AML-193 (cell line): ENCODE measurements at places on chromosomes 3 and 15.

GRCh38 chr15:92616621-92617548 is 38.7 kb downstream of the FAM174B start:
- DNase-seq = no peak

DNA sequence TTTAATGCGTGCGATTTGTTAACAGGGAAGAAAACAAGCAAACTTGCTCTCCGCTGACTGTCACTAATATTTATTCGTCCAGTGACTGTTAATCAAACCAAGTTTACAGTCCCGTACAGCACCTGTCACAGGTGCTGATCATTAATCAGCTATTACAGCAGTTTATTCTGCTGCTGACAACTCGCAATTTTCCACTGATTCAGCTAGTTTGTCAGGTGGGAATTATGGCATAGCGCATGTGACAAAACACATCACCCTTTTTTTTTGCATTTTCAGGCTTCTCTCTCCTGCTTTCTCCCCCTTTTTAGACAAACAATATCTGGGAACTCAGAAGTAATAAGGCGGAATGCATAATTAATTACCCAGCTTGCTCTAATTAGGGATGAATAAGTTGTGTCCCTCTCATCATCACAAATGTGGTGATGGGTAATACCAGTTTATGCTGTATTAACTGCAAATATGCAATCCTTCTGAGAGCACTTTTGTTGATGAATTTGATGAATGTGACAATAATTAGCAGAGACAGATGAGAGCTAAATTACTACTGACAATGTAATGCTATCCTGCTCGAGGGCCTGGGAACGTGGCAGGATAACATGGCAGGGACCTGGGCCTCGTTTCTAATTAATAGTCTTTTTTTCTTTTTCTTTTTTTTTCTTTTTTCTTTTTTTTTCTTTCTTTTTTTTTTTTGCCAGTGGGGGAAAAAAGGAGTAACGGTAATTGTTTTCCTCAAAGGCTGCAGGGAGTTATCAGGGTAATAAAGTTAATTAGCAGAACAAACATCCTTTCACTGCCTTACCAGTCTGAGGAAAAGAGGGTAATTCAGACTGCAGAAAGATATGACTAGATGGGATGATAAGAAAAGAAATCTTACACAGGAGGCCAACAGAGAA is 150.3 kb upstream of the SOX2 start:
- DNase-seq = no peak

DNA sequence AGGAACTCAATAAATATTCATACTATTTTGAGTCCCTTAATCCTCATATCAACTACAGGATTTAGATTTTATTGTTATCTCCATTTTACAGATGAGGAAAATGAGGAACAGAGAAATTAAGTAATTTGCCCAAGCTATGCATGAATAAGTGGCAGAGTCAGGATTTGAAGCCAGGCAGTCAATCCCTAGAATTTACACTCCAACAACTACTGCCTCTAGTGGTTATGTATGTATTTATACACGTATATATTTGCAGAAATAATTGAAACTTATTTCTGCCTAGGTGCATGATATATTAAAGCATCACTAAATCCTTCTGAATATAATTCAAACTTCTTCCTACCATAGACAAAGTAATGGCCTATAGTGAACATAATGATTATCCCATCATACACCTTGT is 137.4 kb downstream of the SERPINI1 start:
- DNase-seq = peak; percentile 26

- DNase-seq = no peak
Observed at GRCh38 chr3:172625404-172625803, 85.5 kb downstream of the NCEH1 start.

- no peak for DNase-seq
Observed at GRCh38 chr3:46905213-46905560, 27.7 kb downstream of the PTH1R start.

DNA sequence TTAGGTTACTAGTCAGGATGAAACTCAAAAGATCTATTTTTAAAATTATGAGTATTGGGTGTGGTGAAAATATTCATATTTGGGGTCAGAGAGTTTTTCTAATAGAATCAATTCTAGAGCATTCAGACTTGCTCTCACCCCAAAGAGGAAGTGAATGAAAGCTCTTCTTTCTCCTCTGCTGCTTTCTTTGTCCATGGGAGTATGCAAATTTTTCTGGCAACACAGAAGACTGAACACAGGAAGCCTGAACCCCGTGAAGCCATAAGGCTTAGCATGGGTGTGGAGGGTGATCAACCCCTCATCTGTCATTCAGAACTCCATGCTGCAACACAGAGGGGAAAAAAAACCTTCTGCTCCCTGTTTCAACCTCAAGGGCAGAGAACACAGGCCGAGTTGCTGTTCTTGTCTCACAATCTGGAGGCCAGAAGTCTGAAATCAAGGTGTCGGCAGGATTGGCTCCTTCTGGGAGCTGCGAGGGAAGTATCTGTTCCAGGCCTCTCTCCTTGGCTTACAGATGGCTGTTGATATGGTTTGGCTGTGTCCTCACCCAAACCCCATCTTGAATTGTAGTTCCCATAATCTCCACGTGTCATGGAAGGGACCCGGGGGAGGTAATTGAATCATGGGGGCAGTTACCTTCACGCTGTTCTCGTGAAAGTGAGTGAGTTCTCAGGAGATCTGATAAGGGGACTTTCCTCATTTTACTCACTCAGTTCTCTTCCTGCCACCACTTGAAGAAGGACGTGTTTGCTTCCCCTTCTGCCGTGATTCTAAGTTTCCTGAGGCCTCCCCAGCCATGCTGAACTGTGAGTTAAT is 33.7 kb upstream of the CD47 start:
- DNase-seq = peak; percentile 87

DNA sequence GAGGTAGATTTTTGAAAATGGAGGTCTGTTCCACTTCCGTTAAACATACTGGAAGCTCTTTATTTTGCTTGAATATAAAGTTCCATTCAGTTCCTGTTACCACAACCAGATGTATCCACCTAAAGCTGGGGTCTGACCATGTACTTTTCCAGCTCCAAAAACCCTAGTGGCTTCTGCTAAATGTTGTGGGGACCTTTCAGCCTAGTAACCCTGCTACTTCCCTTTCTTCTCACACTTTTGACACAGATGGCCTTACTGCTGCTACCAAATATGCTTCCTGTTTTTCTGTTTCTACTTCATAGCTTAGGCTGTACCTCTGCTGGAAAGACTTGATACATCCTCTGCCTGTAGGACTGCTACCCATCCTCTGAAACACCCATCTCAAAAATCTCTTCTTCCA is 87.8 kb downstream of the COL6A6 start:
- peak; percentile 61 for DNase-seq

DNA sequence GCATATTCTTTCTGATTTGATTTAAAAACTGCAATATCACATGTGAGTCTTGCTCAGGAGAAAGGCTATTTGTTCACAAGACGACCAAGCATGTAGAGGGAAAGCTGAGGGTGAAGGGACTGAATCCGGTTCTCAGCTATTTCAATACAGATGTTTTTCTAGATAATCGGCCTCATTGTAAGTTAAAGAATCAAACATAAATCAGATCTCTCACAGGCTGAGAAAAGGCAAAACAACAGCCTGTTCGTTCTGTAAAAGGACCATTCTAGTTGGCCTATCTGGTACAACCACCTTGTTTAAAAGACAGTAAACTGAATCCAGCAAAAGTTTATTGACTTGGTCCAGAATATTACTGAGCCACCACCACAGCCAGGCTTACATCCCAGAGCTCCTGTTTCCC is 1045.7 kb upstream of the CFAP20DC start:
- no peak for DNase-seq

- DNase-seq = no peak
Observed at GRCh38 chr3:158506456-158506855, 64.5 kb upstream of the MLF1 start.

- DNase-seq = no peak
Observed at GRCh38 chr3:78048698-78049097, 1008.8 kb downstream of the ROBO2 start.

GRCh38 chr3:184641430-184641829 is 70.4 kb downstream of the MAGEF1 start:
- DNase-seq = no peak

GRCh38 chr3:106208251-106208650 is 339.4 kb upstream of the CBLB start:
- no peak for DNase-seq

GRCh38 chr15:51759557-51760070 is 8.2 kb downstream of the TMOD2 start:
- peak; percentile 75 for DNase-seq

GRCh38 chr3:143979813-143980212 is 8.2 kb downstream of the DIPK2A start:
- DNase-seq = no peak

DNA sequence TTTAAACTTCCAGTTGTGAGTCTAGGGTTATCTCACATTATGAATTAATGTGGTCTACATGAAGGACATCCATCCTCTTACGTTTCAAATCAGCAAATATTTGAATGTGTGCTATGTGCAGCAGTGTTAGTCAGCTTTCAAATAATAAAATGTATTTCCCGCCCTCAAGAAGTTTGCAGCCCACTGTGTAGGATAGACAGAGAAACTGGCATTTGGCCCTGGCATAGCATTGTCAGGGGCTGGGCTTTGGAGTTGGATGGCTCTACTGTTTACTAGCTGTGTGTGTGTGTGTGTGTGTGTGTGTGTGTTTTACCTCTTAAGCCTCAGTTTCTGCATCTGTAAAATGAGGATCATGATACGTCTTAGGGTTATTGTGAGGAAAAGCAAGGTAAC is 400.5 kb upstream of the C2CD4B start:
- no peak for DNase-seq

DNA sequence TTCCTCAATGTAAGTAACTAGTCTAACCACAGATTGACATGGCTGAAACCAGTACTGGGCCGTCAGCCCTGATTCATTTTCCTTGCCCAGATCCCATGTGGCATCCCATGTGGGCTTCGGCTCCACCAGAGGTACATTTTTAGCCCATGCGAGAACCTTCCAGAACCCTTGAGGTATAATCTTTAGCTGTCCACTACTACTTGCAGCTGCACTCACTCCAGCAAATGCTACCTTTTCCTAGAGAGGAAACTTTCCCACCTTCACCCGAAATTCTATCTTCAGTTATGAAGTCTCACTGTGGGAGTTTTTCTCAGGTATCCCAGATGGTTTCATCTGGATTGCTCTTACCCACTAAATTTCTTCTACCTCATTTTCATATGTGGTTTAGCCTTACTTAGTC is 907.2 kb downstream of the ROBO1 start:
- DNase-seq = no peak

- DNase-seq = no peak
Observed at GRCh38 chr3:2839876-2840275, 270.3 kb downstream of the IL5RA start.

GRCh38 chr3:194069421-194070219 is 66.3 kb upstream of the HES1 start:
- peak; percentile 63 for DNase-seq

GRCh38 chr3:4864503-4864902 is 114.7 kb upstream of the BHLHE40 start:
- DNase-seq = peak; percentile 99

DNA sequence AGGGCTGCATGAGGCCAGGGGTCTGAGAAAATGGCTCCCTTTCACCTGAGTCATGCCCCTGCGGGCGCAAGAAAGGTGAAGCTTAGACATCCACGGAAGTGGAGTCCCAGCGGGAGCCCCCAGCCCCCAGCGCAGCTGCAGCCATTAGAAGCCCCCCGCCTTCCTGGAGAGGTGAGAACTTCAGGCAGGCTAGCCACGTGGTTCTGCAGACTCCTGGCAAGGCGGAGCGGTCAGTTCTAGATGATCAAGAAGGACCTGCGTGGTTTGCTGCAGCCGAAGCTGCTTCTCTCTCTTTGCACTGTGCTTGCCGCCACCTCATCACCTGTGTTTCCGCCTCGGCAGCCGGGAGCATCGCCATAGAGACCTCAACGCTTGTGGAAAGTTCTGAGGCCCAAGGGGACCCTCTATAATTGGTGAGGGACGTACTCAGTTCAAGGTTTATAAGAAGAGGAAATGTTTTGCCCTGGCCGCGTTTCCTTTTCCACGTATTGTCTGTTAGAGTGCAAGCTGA is 15.8 kb upstream of the KCNMB3 start:
- DNase-seq = no peak

DNA sequence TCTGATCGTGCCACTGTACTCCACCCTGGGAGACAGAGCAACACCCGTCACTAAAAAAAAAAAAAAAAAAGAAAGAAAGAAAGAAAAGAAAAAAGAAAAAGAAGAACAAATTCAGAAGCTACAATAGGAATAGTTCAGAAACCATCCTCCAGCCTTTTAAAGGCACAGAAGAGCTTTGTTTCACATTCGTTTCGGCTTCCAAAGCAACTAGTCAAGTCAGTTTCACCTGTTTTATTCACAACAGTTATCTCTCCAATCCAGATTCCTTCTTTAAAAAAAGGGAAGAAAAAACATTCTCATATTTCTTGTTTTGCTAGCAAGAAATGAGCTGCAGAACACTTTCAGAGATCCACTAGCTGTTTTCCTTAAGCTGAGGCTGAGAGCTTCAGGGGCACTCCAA is 767.7 kb upstream of the CFAP20DC start:
- DNase-seq = no peak

DNA sequence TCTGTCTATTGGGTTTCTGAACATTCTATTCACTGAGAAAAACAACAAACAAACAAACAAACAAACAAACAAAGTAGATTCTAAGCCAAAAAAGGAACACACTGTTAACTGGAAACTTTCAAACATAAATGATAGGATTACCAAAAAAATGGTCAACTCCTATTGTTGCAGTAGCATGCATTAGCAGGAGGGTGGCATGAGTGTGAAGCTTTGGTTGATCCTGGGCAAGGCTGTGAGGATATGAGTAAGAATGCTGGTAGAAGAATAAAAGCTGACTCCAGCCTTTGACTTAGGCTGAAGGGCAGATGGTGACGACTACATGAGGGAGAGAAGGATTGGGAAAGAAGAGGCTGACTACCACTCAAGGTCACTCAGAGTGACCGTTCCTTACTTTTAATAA is 810.3 kb downstream of the VGLL3 start:
- no peak for DNase-seq

DNA sequence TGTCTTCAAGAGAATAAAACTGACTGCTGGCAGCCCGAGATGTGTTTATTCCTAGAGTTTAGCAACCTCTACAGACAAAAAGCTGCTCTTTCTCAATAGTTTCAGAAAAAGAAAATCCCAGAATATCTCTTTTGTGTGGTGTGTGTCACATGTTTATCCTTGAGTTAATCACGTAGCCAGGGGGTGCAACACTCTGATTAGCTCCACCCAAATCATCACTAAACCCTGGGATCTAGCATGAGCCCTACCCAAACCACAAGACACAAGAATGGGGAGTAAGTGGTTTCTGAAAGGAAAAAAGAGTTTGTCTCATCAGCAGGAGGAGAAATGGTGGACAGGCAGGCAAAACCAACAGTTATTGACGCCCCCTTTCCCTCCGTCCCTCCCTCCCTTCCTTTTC is 78.5 kb upstream of the AGBL1 start:
- no peak for DNase-seq

DNA sequence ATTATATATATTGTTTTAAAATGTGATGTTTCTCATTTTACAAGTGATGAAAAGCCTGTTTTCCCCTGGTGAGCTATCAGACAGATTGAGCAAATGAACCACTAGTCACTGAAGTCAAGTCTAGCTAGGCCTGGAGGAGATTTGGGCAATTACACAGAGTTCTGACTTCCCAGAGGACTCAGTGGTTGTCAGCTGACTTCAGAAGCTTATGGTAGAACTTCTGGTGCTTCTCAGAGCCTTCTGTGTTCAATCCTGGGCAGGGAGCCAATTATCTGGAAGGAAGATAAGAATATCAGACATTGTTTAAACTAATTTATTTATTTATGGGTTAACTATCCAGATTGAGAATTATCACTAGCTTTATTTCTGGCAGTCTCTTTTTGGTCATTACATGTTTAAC is 37.7 kb upstream of the NAALADL2 start:
- DNase-seq = no peak

- no peak for DNase-seq
Observed at GRCh38 chr3:182533394-182533793, 259.9 kb upstream of the ATP11B start.

- no peak for DNase-seq
Observed at GRCh38 chr3:134180761-134181160, 69.9 kb downstream of the RYK start.
